WTC11 (cell line): ENCODE measurements at places on chromosomes 7 and 10. TPM values are rescaled to one million over a fixed set of nuclear protein-coding genes. Genes with fewer than 3 reads are reported as not detected.
A peak's percentile ranks its signal among the peaks of the same experiment; 100 is the strongest.

The HKDC1 gene
- 0.09 TPM in 2 of 3 replicates, not detected in the other for total RNA-seq

- H3K4me3 ChIP-seq = no peak overlapping the region
- H3K27me3 ChIP-seq = no peaks in the 10 kb centered on the region
- DNase-seq = no peak
- H3K4me1 ChIP-seq = peaks cover 33% of the 10 kb centered on the region
These were observed 18.8 kb downstream of the ANXA11 start for GRCh38 chr10:80186364-80187012.

DNA sequence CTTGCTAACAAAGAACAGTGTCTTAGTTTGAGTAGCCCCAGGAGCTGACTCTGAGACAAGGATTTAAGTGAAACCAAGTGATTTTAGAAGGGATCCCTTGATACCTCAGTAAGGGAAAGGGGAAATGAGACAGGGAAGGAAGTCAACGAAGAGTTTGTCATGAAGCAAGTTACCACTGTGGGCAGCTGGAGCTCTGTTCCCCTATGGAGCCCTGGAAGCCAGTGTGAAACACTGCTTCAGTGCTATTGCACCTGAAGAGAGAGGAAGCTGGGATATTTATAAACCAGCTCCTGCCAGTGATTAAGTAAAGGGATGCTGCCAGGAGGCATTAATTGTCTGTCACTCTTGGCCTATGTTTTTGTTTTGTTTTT, 58.9 kb upstream of the WAPL start:
- no peaks in the 10 kb centered on the region for H3K36me3 ChIP-seq
- H3K4me3 ChIP-seq = no peak overlapping the region
- no peaks in the 10 kb centered on the region; the same call in 1 of the 2 replicates for H3K27me3 ChIP-seq
- DNase-seq = no peak

DNA sequence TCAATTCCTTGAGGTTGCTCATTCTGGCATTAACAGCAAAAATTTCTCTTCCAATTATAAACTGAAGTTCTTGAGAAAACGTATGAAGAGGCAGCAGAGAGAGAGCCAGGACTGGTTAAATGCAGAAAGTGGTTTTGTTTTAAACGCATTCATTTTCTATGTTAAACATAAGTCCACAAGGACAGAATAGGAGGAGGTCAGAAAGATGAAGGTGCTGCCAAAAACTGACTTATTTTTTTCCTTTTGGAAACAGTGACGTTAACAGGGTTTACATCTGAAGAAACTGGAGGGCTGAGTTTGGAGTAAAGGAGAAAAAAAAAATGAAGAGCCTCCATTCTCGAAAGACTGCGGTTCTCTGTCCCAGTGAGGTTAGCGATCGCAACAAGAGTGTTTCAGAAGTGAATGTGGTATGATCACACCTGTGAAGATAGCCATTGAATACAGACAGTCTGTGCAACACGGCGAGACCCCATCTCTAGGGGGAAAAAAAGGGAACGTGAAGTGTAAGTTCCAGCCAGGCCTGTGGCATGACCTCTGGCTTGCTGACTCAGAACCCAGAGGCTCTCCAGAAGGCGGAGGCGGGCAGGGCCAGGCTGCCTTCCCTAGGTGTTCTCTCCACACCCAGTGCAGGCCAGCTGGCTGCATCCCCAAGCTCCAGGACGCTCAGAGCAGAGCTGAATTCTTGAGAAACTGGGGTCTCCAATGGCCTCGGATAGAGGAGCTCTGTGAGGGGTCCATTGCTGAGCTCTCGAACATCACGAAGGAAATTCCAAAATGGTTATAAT, 84.0 kb downstream of the CHST15 start:
- H3K4me1 ChIP-seq = peaks cover 24% of the 10 kb centered on the region
- H3K27ac ChIP-seq = no peak overlapping the region
- DNase-seq = no peak
- no peak overlapping the region for H3K4me3 ChIP-seq
- H3K36me3 ChIP-seq = peaks cover 34% of the 10 kb centered on the region

- H3K36me3 ChIP-seq = no peaks in the 10 kb centered on the region
- H3K4me1 ChIP-seq = no peaks in the 10 kb centered on the region
- H3K4me3 ChIP-seq = no peak overlapping the region
- no peak overlapping the region for H3K27ac ChIP-seq
- no peaks in the 10 kb centered on the region for H3K27me3 ChIP-seq
- no peak for DNase-seq
These were observed 60.6 kb downstream of the PRTFDC1 start for GRCh38 chr10:24891823-24892222.

- no peaks in the 10 kb centered on the region; the same call in 1 of the 2 replicates for H3K27me3 ChIP-seq
- peaks cover 2% of the 10 kb centered on the region; the same call in 1 of the 2 replicates for H3K4me1 ChIP-seq
- H3K4me3 ChIP-seq = no peak overlapping the region
- no peaks in the 10 kb centered on the region for H3K36me3 ChIP-seq
- peak; percentile 22 for DNase-seq
These were observed 133.8 kb upstream of the PLXNA4 start for GRCh38 chr7:132709971-132710567.

DNA sequence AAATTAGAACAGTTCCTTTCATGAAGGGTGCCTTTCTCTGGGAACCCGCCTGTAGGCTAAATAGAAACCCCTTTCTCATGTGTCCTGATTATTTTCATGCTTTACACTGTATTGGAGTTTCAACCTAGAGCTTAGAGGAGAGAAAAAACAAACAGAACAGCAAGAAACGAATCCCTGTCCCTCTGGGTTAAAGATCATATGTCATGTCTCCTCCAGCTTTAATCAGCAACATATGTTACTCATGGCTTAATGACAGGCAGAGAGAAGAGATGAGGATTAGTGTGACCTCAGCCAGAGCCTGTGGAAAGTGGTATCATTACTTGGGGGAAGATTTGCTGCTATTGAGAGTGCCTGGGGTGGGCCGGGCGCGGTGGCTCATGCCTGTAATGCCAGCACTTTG, 32.1 kb downstream of the CRCP start:
- H3K4me3 ChIP-seq = no peak overlapping the region
- peaks cover under 1% of the 10 kb centered on the region; the same call in 1 of the 2 replicates for H3K4me1 ChIP-seq
- H3K27ac ChIP-seq = no peak overlapping the region
- H3K36me3 ChIP-seq = peaks cover 40% of the 10 kb centered on the region

DNA sequence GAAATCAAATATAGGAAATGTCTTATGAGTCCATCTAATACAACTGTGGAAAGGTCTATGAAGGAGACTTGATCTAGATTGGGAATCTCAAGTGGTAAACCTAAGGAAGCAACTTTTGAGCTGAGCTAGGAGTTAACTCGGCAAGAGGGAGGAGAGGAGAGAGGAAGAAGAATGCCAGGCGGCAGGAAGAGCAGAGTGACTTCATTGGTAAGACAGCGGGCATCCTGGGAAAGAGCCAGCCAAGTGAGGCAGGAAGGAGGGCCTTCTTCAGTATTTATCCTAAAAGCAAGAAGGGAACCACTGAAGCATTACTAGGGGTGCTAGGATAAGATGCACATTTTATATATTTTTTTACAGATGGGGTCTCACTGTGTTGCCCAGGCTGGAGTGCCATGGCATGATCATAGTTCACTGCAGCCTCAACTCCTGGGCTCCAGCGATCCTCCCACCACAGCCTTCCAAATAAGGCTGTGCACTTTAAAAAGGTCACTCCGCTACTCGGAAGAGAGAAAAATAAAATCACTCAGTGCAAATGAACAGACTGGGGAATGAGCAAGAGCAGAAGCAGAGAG, 2.0 kb downstream of the BCL7B start:
- peak overlapping the region; percentile 79 for H3K4me3 ChIP-seq
- peaks cover 9% of the 10 kb centered on the region for H3K36me3 ChIP-seq
- DNase-seq = no peak
- H3K27ac ChIP-seq = 0 out of 2 replicates have a peak overlapping the region, but pooled peaks have one; percentile 74
